Hematopoietic multipotent progenitor cell treated with erythropoietin and hydrocortisone succinate and interleukin-3 and kit ligand, for 8 days (in vitro differentiated cells): ENCODE measurements at places on chromosomes 12 and 14.

DNA sequence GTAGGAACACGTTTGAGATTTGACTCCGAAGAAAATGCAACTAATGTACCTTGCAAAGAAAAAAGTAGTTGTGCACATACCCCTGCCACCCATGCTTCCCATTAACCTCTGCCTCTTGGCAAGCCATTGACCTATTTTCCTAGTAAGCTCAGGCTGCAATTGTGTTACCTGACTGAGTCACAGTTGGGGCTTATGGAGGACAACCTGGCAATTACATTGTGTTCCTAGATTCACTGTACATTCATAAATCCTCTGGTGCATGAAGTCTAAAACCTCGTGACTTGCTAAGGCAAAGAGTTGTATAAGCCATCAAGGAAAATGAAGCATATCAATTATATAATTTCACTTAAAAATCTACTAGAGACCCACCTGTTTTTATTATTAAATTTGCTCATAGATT is 62.0 kb upstream of the DUSP6 start:
- no peak for DNase-seq

- no peak for DNase-seq
Observed at GRCh38 chr14:74611650-74612349, at the start of gene LTBP2. LTBP2 (minus strand) TSS chr14:74612237; CDS start chr14:74611944, 293 bp downstream.

DNA sequence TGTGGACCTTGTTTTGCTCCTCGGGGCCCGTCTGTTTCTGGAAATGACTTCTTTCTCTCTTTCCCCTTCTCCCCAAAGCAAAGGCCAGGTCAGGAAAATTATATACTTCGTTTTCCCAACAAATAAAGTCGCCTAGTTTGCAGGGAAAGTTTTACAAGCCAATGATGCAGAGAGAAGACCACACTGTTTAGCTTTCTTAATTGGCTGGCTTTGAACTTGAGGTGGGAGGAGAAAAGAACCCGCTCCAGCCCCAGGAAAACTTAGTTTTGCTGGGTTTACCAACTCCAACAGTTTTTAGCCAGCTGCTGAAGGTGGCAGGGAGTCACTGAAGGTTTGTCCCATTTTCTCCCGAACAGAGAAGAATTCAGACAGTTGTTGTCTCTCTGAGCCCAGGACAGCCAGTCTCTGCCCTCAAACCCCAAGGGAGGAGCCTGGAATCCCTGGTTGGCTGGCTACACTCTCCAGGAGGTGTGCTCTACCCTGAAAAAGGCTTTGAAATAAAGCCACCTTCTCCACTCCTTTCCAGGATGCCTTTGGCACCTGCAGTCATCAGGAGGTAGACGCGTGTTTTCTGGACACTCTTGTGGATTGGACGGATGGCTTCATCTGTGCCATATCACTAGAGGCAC is 24.8 kb downstream of the BCL11B start:
- DNase-seq, result no peak

DNA sequence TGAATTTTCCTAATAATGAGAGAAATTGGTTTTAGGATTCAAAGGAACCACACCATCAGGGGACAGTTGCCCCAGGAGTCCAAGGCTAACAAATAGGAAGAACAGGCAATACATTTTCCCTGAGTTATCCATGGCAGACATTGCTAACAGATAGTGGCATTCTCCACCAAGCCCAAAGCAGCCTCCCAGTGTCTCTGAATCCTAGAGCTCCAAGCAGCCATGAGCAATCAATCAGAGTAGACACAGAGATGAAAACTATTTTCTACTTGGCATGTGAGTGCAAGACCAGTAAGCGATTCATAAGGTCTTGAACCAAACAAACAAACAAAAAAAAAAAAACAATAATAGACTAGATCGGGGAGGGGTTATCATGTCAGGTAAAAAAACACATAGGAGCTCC is 515.7 kb downstream of the MED13L start:
- no peak for DNase-seq

GRCh38 chr12:113065126-113066007 is 8.8 kb downstream of the DTX1 start:
- no peak for DNase-seq
